SK-N-DZ (cell line): ENCODE measurements at places on chromosomes 5 and 9.

GRCh38 chr9:120514405-120514804, 65.6 kb downstream of the CDK5RAP2 start:
- DNase-seq = no peak

GRCh38 chr9:91043056-91043810, 241.6 kb downstream of the SYK start:
- DNase-seq = no peak

DNA sequence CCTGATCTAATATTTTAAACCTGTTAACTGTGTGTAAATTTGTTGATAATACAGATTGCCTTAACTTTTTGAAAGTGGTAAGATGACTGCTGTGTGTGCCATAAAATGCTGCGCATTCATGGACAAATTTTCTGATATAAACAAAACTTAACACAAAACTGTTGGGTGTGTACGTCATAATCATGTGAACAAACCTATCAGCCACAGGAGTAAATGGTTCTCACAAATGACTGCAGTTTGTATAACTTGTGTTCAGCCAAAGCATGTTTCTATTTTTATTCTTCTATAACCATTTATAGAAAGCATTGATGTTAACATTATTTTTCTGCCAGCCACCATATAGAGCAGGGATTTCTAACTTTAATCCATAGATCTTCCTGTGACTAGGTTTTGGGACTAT, 21.5 kb downstream of the CAMK4 start:
- no peak for DNase-seq

- no peak for DNase-seq
Measured at GRCh38 chr5:154242442-154242841, 51.9 kb downstream of the GALNT10 start.

DNA sequence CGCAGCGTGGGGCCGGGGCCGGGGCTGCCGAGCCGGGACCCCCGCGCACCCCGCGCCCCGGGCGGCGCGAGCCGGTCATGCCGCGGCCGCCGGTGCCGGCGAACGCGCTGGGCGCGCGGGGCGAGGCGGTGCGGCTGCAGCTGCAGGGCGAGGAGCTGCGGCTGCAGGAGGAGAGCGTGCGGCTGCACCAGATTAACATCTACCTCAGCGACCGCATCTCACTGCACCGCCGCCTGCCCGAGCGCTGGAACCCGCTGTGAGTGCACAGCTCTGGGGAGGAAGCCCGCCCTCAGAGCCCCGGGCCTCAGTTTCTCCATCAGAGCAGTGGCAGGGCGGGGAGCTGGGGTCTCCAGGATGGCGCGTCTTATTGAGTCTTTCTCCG, 335 bp downstream of the GALNT12 start:
- DNase-seq = no peak

- DNase-seq = no peak
Measured at GRCh38 chr5:98621821-98622220, 151.6 kb upstream of the RGMB start.

DNA sequence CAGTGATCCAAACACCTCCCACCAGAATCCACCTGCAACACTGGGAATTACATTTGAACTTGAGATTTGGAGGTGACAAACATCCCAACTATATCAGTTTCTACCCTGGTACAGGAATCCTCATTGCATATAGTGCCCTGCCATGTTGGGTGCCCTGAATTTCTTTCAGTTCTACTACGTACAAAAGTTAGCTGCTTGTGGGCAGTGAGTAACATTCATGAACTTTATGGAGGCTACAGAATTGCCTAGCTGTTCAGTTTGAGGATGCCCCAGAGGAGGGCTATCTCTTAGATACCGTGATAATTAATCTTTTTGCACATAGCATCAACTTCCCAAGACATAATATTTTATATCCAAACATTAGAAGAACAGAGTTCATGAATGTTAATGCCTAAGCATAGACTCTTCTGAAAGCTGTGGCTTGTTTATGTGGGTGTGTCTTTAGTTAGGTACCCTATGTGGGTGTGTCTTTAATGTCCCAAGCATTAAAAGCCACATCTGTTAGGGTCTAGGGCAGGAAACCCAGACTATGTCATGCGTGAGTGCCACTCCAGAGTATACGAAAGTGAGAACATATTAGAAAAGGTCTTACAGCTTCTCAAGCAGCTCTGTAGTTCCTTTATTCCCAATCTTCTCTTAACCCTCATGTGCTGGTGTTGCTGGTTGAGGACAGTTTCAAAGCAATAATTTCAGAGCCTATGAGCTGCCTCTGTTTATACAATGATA, 47.0 kb upstream of the CHD1 start:
- no peak for DNase-seq

- no peak for DNase-seq
Measured at GRCh38 chr9:111831371-111832108, 36.8 kb upstream of the SHOC1 start.

GRCh38 chr9:103474156-103474555, 479.0 kb downstream of the CYLC2 start:
- DNase-seq = no peak

- DNase-seq = peak; percentile 44
Measured at GRCh38 chr5:134177369-134178095, 782 bp upstream of the SKP1 start.

GRCh38 chr9:113898596-113898995, 22.5 kb downstream of the ZNF618 start:
- DNase-seq = no peak

DNA sequence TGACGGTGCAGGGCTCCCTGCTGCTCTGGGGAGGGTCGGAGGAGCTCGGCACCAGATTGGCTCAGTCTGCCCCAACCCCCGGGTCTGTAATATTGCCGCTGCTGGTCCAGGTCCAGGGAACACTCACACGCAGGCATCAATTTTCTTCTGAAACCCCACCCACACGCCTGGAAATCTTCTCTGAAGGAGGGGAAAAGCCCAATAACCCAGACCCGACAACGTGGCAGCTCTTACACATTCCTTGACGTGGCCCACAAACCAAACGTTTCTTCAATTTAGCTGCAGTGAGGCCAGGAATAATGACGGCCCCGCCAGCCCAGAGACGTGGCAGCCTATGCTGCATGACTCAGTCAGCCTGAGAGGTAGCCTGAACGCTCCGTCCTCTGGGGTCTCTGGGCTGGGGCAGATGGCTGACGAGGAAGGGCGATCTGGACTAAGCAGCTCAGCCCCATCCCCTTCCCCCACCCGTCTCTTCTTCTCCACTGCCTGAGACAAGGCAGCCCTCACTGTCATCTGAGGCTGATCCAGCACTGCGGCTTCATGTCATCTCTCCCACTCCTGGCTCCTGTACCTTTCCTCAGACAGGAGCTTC, 9.9 kb upstream of the SPARC start:
- DNase-seq = peak; percentile 88

GRCh38 chr9:126463426-126463825, 136.8 kb downstream of the MVB12B start:
- DNase-seq = no peak

DNA sequence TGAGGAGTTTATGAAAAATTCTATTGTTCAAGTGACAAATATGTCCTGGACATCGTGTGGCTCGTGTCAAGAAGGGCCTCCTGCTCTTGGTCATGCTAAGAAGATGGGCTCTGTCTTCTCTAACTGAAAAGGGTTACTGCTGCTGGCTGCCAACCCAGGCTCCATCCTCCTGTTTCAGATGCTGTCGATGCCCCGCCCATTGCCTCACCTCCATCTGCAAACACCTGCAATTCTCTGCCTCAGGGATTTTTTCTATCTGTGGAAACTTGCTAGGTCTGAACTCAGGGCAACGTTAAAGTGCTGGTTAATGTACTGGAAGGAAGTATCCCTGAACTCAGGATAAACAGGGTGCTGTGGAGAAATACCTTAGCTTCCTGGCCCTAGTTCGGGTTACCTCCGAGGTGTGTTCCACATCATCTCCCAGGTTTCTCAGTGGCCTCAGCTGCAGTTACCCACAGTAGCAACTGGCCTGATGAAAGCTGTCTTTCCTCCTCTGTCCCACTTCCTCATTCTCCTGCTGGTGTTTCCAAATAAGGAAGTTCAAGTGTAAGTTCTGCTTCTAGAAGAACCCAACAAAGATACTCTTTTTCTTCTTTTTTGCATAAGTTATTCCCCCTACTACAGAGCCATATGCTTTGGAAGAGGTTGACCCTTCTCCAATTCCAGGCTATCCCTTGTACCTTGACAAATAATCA, 151.7 kb upstream of the SMIM23 start:
- DNase-seq = no peak
